ENCODE measurements at places on chromosomes 16 and 17.

DNA sequence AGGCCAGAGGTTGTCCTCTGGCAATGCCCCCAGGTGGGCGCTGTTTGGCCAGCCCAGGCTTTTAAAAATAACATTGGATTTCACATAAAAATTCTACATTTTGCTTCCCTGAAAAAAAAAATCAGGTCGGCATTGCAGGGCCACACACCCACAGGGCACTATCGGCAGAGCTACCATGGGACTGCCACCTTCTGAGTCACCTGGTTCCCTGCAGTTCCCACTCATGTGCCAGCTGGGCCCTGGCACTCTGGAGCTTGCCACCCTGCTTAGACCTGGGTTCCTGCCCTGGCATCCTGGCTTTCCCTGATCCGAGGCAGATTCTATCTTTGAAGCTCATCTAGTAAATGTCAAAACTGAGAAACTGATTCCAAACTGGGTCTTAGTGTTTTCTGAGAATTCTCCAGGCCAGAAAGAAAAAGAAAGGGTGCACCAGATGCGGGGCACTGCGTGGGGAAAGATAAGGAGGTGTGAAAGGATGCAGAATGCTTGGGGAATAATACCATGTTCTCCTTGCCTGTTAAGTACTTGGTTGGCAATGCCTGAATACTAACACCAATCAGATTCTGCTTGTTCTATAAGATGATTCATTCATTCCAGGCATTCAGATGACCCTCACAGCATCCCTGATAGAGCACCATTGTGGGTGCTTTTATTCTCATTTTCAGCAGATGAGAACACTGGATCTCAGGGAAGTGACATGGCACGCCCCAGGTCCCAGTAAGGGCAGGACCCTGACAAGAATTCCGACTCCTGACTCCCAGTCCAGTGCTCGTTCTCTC lies 51.8 kb downstream of the RAI1 start:
- no peak for DNase-seq

GRCh38 chr17:32281011-32281451 lies 15.4 kb downstream of the RHBDL3 start:
- no peak for DNase-seq

DNA sequence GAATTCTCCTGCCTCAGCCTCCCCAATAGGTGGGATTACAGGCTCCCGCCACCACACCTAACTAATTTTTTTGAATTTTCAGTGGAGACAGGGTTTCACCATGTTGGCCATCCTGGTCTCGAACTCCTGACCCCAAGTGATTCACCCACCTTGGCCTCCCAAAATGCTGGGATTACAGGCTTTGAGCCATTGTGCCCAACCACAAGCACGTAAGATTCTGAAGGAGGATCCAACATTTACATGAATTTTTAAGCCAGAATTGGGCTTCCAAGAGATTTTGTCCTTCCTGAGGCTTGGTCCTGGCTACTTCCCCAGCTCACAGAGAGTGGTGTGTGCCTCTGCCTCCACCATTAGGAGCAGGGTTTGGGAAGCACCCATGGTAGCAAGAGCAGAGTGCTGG lies 11.1 kb downstream of the G6PC3 start:
- no peak for DNase-seq

DNA sequence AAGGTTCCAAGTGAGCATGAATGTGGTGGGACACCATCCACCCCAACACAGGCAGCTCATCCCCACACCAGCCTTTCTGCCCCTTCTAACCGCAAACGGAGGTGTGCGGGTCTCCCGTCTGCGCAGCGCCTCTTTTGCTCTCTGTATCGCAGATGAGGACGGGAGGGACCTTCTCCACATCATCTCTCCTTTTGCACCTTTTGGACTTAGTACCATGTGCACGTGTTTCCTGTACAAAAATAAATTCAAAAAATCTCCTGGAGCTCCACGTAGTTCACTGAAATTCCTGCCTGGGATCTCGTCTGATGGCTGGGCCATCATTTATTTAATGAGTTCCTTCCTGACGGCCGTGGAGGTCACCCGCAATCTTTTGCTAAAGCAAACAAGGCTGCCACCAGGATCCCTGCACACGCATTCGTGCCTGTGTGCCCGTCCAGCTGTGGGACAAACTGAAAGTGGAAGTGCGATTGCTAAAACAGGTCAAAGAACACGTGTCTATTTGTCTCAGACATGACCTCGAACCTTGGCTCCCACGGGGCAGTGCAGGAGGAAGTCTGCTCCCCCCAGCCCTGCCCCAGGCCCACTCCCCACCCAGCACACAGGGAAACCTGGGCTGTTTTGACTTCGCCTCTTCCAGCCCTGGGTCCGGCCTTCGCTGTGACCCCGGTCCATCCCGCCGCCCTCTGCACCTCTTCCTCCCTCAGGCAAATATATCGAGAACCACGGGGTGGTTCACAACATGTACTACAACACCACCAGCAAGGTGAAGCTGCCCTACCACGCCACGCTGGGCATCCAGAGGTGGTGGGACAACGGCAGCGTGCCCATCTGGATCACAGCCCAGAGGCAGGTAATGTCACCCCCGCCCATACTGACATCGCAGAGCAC lies 2.3 kb downstream of the ENPP7 start:
- peak; percentile 17 for DNase-seq

DNA sequence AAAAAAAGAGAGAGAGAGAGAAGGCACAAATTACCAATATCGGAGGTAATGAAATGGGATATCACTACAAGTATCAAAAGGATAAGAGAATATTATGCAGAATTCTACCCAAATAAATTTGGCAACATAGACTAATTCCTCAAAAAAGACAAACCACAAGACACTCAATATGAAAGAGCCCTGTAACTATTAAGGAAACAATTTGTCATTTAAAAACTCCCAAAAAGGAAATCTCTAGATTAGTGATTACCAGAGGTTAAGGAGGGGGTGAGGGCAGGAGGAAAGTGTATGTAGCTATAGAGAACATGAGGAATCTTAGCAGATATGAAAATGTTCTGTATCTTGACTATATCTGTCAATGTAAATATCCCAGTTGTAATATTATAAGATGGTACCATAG lies 54.0 kb downstream of the CFDP1 start:
- DNase-seq: peak; percentile 67
